CD8-positive, alpha-beta memory T cell (primary cell): ENCODE measurements at places on chromosomes 13 and 19.

DNA sequence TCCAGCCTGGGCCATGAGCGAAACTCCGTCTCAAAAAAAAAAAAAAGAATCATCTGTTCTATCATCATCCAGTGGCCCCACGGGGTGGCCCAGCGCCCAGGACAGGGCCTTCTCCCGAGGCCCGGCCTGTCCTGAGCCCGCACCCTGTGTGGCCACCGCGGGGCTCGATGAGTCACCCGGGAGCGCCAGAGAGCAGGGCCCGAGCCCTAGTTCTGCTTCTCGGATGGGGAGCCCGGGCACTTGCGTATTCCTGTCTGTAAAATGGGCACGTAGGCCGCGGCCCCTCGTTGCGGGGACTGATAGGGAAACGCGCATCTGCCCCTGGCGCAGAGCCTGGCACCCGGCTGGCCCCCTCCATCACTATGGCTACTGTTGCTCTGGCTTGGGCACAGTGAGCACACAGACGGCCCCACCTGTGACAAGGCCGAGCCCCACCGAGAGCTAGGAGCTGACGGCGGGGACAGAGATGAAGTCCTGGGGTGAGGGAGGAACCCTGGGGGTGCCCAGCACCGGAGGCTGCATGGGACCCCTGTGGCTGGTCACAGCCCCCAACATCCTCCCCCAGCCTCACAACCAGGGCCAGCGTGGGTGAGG is 21.3 kb upstream of the UQCR11 start:
- H3K27ac ChIP-seq: no peak overlapping the region
- no peaks in the 10 kb centered on the region for H3K27me3 ChIP-seq
- no peak overlapping the region for H3K4me3 ChIP-seq
- no peaks in the 10 kb centered on the region for H3K36me3 ChIP-seq
- DNase-seq: no peak

DNA sequence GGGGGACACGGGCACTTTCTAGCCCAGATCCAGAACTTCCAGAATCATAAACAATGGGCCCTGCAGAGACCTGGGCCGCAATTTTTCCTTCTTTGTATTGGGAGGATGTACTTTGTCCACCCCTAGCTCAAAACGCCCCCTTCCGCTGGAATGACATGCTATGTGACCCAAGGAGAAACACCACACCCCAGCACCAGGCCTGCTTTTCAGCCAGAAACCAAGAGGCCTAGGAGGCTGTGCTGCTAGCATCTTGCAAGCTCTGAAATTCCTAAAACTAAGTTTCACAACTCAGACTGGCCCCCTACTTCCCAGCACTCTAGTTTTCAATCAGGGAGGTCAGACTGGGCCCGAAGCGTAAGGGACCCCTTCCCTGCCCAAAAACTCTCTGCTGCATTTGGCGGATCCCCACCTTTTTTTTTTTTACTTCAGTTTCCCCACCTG is 538 bp downstream of the LSM4 start:
- DNase-seq: no peak
- no peaks in the 10 kb centered on the region for H3K27me3 ChIP-seq
- H3K4me3 ChIP-seq: peak overlapping the region; percentile 88
- H3K27ac ChIP-seq: peak overlapping the region; percentile 91
- peaks cover 60% of the 10 kb centered on the region for H3K4me1 ChIP-seq
- no peaks in the 10 kb centered on the region for H3K36me3 ChIP-seq

- no peak for DNase-seq
- no peaks in the 10 kb centered on the region for H3K27me3 ChIP-seq
- H3K27ac ChIP-seq: no peak overlapping the region
- no peak overlapping the region for H3K4me3 ChIP-seq
- H3K4me1 ChIP-seq: peaks cover 6% of the 10 kb centered on the region
- no peaks in the 10 kb centered on the region for H3K36me3 ChIP-seq
Observed at GRCh38 chr19:48794291-48794690, 16.5 kb downstream of the BCAT2 start.

GRCh38 chr13:99985886-99986527 is 4.4 kb downstream of the ZIC2 start:
- no peak overlapping the region for H3K27ac ChIP-seq
- H3K4me1 ChIP-seq: peaks cover 24% of the 10 kb centered on the region
- DNase-seq: no peak
- H3K36me3 ChIP-seq: no peaks in the 10 kb centered on the region
- peaks cover 77% of the 10 kb centered on the region for H3K27me3 ChIP-seq

DNA sequence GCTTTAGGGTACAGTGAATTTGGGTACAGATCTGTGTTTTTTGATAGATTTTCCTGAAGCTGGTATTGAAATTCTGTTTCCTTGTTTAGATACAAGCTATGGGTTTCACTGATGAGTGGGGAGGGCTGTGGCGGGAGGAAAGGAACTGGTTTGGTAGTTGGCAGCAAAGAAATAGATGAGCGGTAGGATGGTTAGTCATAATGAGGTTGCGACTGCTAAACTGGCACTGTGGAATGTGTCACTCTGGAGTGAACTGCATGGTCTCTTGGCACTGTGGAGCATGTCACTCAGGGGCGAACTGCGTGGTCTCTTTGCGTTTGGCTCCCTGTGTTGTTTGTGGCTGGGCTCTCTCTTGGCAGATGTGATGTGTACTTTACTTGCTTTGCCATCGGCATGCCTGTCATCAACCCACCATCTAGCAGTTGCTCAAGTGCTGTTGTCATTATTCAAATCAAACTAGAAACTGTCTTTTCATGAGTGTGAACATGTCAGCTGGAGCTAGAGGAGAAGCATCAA is 82.1 kb downstream of the ATP8A2 start:
- no peaks in the 10 kb centered on the region for H3K36me3 ChIP-seq
- H3K27me3 ChIP-seq: no peaks in the 10 kb centered on the region
- no peak overlapping the region for H3K4me3 ChIP-seq
- no peak for DNase-seq

DNA sequence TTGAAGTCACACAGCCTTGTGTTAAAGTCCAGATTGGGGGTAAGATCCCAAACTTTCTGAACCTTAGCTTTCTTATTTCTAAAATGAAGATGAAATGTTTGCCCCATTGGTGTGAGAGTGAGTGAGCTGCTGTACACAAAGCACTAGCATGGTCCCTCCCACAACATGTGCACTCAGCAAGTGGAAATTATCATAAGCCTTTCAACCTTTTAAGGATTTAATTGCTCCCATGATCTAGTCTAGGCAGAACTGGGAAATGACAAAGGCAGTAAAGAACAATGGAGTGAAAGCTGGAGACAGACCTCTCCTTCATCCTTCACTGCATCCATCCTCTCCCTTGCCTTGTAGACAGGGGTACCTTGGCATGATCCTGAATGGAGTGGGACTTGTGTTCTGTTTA is 76.0 kb upstream of the GPR12 start:
- no peak overlapping the region for H3K4me3 ChIP-seq
- H3K4me1 ChIP-seq: no peaks in the 10 kb centered on the region
- no peaks in the 10 kb centered on the region for H3K36me3 ChIP-seq

DNA sequence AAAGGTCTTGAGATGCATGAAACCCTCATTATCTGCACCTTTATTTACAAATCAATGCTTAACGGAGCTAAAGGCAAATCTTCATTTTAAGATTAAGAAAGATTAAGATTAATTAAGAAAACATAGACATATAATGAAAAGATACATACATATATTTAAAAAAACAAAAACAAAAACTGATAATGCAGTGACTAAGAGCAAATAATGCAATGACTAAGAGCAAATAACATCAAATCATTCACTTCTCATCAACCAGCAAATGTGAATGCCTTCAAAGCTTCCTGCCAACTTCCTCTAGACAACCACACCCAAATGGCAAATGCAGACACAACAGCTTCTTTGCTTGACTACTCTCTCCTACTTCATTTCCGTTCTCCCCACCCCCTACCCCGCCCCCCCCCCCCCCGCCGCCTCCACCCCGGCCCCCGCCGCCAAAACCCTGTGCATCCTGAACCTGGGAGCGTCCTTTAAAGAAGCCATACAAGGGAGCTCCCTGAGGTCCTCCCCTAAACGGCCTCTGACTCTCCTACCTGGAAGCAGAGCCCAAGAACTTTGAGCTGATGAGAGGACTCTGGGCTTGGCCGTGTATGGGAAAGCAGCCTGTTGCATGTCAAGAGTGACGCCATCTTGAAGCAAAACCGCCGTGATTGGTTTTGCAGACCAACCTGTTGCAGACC is 24.5 kb downstream of the TEX101 start:
- DNase-seq: peak; percentile 79
- H3K27ac ChIP-seq: peak overlapping the region; percentile 87
- H3K36me3 ChIP-seq: no peaks in the 10 kb centered on the region
- no peaks in the 10 kb centered on the region for H3K27me3 ChIP-seq
